Stimulated activated CD4-positive, alpha-beta T cell treated with anti-CD3 and anti-CD28 coated beads, TNF-alpha, amount 100 ng/mL, for 4 hours (primary cell): ENCODE measurements at places on chromosomes 12 and 14.

GRCh38 chr12:107461222-107461975 is 224.2 kb upstream of the PWP1 start:
- DNase-seq, result no peak

GRCh38 chr14:65832431-65833266 is 420.1 kb downstream of the FUT8 start:
- DNase-seq, result no peak

- no peak for DNase-seq
Measured at GRCh38 chr12:18951218-18951617, 178.3 kb upstream of the PLEKHA5 start.

DNA sequence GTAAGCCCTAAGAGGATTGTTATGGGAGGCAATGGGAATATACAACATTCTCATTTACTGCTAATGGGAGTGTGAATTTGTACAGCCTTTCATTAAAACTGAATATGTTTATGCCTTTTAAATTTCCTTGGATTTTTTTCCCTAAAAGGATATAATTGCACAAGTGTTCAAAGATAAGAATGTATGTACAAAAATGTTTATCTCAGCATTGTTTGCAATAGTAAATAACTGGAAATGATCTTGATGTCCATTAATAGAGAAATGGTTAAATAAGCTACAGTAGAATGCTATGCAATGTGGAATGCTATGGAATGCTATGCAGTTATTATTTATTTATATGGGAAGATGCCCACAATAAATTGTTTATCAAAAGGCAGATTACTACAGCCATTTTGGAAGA is 62.5 kb upstream of the SLC38A2 start:
- DNase-seq, result no peak

DNA sequence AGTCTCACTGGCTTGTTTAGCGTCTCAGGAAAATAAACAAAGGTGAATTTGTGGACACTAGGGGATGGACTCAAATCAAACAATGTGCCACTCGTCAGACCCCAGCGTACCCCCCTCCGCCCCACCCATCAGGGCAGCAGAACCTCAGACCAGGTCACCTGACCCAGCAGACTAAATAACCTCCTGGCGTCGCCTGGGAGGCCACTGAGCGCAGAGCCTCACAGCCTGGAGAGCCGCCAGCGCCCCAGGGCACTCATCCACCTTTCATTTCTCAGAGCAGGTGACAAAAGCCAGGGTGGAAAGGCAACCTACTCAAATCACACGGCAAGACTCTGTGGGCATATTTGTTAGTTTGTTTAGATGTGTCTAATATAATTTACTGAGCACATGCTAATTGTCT is 100.9 kb downstream of the DICER1 start:
- DNase-seq, result no peak

DNA sequence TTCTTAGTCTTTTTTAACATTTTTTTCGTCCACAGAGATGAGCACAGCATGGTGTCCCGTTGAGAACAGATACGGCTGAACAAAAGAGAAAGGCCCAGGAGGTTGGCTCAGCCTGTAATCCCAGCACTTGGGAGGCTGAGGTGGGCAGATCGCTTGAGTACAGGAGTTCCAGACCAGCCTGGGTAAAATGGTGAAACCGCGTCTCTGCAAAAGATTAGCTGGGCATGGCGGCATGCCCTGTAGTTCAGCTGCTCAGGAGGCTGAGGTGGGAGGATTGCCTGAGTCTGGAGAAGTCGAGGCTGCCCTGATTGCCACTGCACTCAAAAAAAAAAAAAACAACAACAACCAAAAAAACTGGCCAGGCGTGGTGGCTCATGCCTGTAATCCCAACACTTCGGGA is 5.9 kb upstream of the EP400 start:
- no peak for DNase-seq
